ENCODE measurements at places on chromosomes 5 and 9. TPM values are rescaled to one million over a fixed set of nuclear protein-coding genes. Genes with fewer than 3 reads are reported as not detected.

DNA sequence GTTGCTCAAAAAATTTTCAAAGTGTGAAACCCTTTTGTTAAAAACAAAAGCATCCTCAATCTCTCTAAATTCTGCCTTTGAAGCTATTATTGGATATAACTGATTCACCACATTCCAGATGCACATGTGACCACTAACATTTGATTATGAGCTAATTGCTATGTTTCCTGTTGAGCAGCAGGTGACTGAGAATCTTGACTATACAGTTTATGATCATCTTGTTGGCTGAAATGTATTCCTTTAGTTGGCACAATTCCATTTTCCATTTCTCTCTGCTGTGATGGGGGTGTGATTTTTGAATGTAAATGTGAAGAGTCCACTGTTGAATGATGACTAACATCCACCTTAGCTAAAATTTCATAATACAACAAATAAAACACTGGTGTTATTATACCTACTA lies 10.7 kb downstream of the LYSMD3 start:
- no peak for DNase-seq

- no peak for DNase-seq
Observed at GRCh38 chr5:1827886-1828397, 26.7 kb downstream of the NDUFS6 start.

- DNase-seq = no peak
Observed at GRCh38 chr9:21985964-21986667, 8.1 kb downstream of the CDKN2A start.

- DNase-seq = no peak
Observed at GRCh38 chr9:37004424-37004935, 29.6 kb downstream of the PAX5 start.

- DNase-seq = no peak
Observed at GRCh38 chr5:163563880-163564279, 58.5 kb downstream of the MAT2B start.

LCN6 gene
- total RNA-seq = not detected

All from glomerular endothelial cell (primary cell).